ENCODE measurements at places on chromosomes 7 and 10. TPM values are rescaled to one million over a fixed set of nuclear protein-coding genes. Genes with fewer than 3 reads are reported as not detected.

ACSM6 gene
- total RNA-seq, result not detected

RHOBTB1 gene
- 0.24 TPM for total RNA-seq

FXYD4 gene
- not detected for total RNA-seq

BLNK gene
- total RNA-seq, result 238 TPM

PDE6C gene
- total RNA-seq, result not detected

EPDR1 gene
- 0.22 TPM for total RNA-seq

DAGLB gene
- total RNA-seq, result 13.3 TPM

TIMM23B gene
- 27.0 TPM for total RNA-seq

- DNase-seq, result no peak
Measured at GRCh38 chr7:158865462-158865922, 9.1 kb downstream of the DYNC2I1 start.

- no peak for DNase-seq
Measured at GRCh38 chr7:101081432-101081831, 3.8 kb upstream of the TRIM56 start.

DNA sequence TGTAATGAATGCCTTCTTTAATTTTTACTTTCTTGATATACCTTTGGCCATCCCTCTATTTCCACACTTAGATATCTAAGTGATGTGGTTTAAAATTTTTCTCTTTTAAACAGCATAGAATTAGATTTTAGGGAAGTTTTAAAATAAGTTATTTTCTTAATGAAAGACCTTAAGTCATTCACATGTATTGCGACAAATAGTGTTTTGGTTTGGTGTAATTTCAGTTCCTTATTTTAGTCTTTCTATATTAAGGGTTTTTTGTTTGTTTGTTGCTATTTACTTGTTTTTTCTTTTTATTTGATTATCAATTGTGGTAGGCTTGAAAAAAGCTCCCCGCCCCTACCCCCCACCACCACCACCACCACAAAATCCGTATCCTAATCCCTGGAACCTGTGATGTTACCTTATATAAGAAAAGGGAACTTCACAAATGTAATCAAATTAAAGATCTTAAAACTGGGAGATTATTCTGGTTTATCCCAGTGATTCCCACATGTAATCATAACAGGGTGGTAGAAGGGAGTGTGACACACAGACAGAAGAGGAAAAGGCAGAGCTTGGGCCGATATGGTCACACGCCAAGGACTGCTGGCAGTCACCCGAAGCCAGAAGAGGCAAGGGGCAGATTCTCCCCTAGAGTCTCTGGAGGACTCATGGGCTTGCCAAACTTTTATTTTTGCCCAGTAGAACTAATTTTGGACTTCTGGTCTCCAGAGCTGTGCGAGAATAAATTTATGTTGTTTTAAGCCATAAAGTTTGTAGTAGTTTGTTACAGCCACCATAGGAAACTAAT is 149.7 kb downstream of the NPSR1 start:
- no peak for DNase-seq

- no peak for DNase-seq
Measured at GRCh38 chr10:117260084-117260483, 19.2 kb downstream of the SLC18A2 start.

DNA sequence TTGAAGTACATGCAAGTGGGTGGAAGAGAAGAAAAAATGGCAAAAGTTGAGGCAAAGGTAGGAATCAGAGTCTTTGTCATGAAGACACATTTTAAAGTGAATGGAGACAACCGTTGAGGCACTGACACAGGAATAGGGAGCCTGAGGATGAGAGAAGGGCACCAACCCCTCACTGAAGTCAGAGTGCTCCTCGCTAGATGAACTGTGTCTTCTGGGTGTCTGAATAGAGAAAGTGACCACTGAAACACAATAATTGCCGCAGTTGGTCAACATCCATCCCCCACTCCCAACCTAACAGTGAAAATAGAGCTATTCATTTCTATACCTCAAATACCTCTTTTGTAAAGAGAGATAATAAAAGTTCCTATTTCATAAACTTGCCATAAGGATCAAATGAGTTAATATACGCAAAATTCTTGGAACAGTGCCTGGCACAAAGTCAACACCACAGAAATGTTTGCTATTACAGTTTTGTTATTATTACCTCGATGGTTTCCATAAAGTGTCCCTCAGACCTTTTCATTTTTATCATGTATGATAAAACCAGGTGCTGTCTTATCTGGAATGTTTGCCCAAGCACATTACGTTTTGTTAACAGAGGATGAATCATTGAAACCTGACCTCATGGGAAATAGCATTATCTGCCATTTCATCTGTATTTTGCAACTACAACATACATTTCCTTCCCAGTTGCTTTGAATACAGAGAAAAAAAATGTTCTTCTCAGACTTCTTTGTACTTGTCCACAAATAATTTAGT is 61.8 kb upstream of the SP4 start:
- no peak for DNase-seq

GRCh38 chr7:117312593-117313580 is 10.0 kb downstream of the WNT2 start:
- DNase-seq, result no peak

GRCh38 chr10:68110027-68110426 is 739 bp downstream of the MYPN start:
- DNase-seq, result no peak

DNA sequence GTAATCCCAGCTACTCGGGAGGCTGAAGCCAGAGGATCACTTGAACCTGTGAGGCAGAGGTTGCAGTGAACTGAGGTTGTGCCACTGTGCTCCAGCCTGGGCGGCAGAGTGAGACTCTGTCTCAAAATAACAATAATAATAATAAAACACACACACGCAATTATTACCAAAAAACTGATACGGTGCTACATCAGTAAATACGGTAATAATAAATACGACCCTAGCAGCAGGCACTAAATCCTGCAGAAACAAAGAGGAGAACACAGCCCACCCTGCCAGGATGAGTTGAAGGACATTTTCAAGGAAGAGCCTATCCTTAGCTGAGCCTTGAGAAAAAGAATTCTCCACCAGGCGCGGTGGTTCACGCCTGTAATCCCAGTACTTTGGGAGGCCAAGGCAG is 34.4 kb upstream of the GTF2I start:
- no peak for DNase-seq

DNA sequence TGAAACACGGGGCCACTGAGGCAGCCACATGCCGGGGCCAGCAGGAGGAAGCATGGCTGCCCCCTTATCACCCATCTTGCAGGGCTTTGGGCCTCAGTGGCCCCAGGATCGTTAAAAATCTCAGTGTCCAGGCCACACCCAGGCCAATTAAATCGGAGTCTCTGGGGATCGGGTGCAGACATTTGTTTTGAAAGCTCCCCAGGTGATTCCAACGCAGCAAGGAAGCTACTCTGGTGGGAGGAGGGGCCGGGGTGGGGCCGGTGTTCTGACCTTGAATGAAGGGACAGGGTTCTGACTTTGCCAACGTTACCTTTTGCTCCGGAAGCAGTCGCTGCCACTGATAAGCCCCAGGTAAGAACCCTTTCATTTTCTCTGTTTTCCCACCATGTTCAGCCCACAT is 412.3 kb upstream of the FOXK1 start:
- DNase-seq, result no peak
